Activated CD4-positive, alpha-beta T cell treated with anti-CD3 and anti-CD28 coated beads, Interleukin-2, amount 50 U/mL, for 16 hours (primary cell): ENCODE measurements at places on chromosomes 11 and 22.

GRCh38 chr11:120792306-120792705, 231.6 kb upstream of the TBCEL start:
- DNase-seq, result no peak

- DNase-seq, result no peak
These were observed 409.5 kb downstream of the NXPE2 start for GRCh38 chr11:115087791-115088190.

DNA sequence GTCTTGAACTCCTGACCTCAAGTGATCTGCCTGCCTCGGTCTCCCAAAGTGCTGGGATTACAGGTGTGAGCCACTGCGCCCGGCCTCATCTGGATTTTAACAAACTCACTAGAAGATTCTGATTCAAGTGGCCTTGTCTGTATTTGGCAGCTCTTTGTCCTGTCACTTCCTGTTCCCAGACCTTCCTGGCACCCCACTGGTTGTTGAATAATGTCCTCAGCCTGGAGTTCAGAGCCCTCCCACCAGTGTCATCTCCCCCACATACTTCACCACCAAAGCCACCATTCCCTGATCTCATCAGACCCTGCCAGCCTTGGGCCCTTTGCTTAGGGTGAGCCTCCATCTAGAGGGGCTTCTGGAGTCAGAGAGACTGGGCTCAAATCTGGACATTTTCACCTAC, 3.3 kb downstream of the PELI3 start:
- no peak for DNase-seq

DNA sequence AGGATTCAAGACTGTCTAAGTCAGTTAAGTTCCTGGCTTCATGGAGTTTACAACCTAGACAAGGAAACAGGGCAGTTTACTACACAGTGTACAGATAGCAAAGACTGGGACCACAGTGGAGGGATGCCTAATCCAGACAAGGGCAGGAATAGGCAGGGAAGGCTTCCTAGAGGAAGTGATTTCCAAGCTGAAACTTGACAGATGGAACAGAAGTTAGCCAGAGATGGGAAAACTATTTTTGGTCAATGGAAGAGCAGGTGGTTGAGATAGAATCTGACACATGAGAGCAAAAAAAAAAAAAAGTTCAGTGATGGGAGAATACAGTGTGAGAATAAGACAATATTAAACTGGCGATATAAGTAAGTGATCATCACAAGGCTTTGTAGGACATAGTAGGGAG, 1.3 kb downstream of the COA4 start:
- no peak for DNase-seq

DNA sequence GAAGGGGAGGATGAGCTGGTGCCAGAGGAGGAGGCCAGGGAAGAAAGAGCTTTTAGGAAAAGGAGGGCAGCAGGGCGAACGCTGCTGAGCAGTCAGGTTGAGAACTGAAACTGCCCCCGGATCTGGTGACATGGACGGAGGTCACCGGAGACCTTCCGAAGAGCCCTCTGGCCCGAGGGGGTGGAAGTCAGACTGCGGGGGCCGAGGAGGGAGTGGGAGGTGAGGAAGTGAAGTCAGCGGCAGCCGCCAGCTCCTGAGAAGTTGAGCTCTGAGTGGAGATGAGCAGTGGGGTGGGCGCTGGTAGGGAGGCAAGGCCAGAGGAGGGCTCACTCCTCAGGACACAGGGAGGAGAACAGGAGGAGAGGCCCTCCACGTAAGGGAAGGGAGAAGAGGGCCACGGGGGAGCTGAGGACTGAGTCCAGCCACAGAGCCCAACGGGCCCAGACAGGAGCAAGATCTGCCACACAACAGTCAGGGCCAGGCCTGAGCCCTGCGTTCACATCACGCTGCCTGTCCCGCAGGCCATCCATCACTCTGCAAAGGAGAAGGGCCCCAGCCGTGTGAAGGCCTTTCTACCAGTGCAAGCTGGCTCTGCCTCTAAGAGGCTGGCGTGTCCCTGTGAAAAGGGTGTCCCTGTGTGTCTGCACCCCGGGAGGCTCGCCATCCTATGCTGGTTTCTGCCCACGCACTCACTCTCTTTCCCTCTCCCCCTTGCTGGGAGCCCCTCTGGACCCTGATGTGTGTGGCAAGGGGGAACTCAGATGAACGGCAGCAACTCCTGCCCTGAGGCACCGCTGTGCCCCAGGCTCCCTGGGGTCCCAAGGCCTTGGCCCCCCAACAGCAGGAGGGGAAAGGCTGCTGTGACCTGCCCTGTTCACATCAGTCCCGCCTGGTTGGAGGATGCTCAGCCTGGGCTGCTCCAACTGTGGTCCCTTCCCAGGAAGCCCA, 19.0 kb upstream of the LRRC32 start:
- no peak for DNase-seq
